ENCODE measurements at places on chromosomes 4 and X.

- DNase-seq = no peak
Observed at GRCh38 chr4:127618427-127618826, 14.3 kb upstream of the INTU start.

GRCh38 chr4:153560908-153561307 lies 94.7 kb downstream of the TMEM131L start:
- DNase-seq = no peak

- no peak for DNase-seq
Observed at GRCh38 chr4:60945641-60946040, 254.5 kb upstream of the ADGRL3 start.

GRCh38 chrX:105150557-105150956 lies 69.9 kb downstream of the TEX13A start:
- DNase-seq = no peak

GRCh38 chr4:40972722-40973121 lies 223.0 kb downstream of the NSUN7 start:
- no peak for DNase-seq

- DNase-seq = no peak
Observed at GRCh38 chr4:71713611-71714203, 70.2 kb downstream of the GC start.

- DNase-seq = no peak
Observed at GRCh38 chr4:173124209-173124865, 44.3 kb upstream of the GALNT7 start.

DNA sequence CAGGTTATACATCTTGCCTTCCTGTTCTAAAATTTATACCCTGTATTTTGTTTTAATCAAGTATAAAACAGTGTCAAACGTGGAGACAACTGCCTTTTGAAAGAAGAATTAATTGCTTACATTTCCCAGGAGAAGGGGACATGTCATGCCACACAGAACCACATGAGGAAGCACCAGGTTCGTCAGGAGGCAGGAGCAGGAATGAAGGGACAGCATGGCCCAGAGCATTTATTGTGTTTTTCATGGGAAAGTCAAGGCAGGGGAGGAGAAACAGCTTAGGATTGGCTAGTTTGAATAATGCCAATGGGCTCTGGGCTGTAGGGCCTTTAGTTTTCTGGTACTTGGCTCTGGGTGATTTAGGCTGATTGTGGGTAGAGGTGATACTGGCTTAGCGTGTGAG lies 203.7 kb downstream of the CFAP299 start:
- no peak for DNase-seq

DNA sequence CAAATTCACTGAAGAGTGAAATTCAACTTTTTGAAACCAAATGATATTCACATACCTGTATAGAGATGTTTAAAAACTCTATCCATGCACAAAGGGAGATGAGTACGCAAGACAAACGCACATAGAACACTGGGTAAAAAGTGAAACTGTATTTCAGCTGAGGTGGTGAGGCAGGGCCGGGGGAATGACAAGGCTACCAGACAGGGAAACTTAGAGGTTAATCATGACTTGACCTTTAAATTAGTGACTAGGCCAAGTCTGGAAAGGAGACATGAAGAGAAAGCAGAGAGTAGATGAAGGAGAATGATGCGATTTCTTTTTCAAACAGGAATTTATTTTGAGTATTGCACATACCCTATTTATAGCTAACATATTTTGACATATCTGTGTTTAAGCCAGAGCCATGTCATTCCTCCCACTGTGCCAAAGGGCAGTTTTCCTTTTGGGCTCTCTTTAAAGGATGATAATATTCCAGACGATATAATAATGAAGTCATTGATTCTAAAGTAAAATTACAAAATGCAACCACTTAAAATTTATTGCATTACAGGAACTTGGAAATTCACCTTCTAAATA lies 49.4 kb downstream of the ARHGEF6 start:
- peak; percentile 12 for DNase-seq

GRCh38 chr4:71866212-71866885 lies 82.5 kb upstream of the GC start:
- DNase-seq = no peak

DNA sequence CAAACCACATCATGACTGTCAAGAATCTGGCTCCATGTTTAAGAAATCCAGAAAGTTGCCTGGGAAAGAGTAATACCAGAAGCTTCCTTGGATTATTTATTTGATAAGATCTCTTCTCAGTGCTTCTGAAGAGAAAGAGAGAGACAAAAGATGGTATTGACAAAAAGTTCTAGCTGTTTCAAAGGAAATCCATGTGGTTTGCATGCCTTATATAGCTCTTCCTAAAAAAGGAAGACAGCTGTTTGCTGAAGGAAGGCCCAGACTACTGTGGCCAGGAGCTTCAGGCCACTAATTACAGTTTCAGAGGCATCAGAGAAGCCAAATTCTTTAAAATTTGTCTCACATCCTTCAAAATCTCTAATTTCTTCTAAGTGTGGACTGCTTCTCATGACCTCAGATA lies 565.2 kb upstream of the SLIT2 start:
- DNase-seq = no peak

- no peak for DNase-seq
Observed at GRCh38 chrX:134287346-134287745, 50.4 kb downstream of the CCDC160 start.

DNA sequence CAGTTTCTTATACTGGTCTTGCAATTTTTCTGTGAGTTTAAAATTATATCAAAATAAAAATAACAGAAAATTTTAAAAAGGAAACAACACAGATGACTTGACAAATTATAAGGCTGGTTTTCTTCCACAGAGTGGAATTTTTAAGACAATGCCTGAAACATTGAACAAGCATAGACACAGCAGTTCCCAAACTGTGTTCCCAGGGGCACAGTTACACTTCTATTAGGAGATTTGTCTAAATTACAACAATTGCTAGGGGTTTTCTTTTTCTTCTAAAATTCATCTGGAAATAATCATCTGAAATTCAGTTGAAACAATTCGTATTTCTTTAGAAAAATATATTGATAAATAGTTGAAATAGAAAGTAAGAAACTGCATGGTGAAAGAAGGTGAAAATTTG lies 26.2 kb downstream of the PDE5A start:
- no peak for DNase-seq

DNA sequence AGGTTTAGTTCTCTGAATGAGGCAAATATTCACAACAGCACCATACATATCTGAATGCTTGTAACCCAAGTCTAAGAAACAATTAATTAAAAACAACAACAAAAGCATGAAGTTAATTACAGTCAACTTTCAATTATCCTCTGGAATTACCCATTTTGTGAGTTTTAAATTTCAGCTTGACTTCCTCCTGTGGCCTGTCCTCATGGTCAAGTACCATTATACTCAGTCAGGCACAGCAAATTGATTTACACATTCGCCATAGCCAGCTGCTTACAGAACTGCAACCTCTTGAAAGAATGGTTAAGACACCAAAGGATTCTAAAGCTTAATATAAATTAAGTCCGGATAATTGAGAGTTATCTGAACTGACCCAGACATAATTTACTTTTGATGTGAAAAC lies 306.5 kb downstream of the CAMK2D start:
- no peak for DNase-seq

DNA sequence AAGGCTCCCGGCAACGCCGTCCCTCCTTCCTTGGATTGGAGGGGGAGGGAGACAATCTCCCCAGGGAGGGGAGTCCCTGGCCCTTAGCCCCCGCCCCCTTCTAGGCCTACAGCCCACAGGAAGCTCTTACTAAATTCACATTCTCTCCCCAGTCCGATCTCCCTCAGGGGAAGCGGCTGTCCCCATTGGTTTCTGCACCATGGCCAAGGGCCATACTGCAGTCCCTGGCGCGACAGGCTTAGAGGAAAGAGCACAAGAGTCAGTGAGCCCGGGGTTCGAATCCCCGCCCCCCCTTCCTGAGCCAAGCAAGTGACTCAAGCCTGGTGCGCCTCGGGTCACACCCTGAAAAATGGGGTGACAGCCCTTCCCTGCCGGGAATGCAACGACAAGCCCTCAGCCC lies 1.1 kb downstream of the ABLIM2 start:
- no peak for DNase-seq

DNA sequence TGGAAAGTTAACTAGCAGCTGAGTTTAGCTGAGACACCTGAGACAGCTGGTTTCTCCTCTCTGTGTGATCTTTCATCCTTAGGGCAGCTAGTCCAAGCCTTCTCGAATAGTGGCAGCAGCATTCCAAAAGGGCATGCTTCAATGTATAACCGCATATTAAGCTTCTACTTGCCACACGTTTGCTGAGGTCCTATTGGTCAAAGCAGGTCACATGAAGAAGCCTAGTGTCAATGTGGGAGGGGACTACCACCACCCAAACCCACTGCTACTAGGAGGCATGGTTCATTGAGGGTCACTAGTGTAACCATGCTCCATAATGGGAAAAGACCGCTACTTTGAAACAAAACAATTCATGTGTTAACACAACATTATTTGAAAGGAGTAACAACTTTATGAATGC lies 314.9 kb upstream of the SMIM31 start:
- no peak for DNase-seq

GRCh38 chr4:39626261-39626660 lies 12.4 kb downstream of the SMIM14 start:
- no peak for DNase-seq

DNA sequence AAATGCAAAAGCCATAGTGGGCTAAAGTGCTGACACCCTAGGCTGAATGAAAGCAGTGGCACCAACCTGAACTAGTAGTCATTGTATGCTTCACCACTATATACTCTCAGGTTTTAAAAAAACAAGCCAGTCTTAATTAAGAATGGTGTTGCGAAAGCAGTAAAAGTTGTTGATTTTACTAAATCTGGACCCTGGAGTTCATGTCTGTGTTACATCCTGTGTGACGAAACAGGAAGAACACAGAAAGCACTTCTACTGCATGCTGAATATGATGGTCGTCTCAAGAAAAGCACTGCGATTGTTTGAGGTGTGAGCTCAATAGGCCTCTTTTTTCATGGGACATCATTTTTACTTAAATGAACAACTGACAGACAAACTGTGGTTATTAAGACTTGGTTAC lies 24.2 kb upstream of the GDPD2 start:
- no peak for DNase-seq

DNA sequence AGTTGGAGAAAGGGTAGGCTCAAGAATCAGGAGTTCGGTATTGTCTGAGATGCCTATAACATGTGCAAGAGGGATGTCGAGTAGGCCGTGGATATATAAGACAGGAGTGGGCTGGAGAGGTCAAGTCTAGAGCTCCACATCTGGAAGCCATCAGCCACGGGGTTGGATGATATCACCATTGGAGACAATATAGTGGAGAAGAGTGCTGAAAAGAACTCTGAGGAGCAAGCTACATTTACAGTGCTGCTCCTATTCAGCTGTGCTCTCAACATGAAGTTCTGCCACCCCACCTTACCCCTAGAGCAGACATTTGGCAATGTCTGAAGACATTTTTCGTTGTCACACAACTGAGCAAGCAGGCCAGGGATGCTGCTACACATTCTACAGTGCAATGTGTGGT lies 20.9 kb upstream of the PLAC1 start:
- DNase-seq = no peak

- DNase-seq = no peak
Observed at GRCh38 chrX:69362856-69363255, 141.3 kb upstream of the NALF2 start.

DNA sequence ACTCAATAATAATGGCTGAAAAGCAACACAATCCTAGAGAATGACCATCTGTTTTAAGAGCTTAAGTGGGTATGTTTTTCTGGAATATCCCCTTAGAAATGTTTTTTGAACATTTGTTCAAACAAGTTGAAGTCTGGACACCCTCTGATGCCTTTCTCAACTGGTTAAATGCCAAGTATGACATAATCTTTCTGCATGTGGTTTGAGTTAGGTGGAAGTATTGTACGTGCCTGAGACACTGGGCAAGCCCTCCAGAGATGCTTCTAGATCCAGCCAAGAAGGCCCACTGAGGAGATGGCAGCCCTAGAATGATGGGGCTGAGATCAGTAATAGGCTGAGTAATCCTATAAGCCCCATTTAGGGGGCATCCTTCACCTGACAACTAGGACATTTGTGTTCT lies 493.1 kb downstream of the MAGEE1 start:
- no peak for DNase-seq

GRCh38 chr4:181677201-181677600 lies 566.0 kb upstream of the TENM3 start:
- no peak for DNase-seq

DNA sequence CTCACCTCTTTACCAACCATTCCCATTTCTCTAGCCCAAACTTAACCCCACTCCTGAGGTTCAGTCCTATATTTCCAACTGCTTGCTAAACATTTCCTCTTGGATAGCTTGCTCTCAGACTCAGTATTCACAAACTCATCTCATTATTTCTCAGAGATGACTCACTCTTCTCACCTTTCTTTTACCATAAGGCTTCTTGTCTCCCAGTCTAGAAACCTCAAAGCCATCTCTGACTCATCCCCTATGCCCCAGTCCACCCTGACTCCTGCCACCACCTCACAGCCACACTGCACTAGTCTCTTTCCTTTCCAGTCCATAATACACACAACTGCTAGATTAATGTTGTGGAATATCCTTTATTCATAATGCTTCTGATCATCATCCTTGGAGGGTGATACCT lies 4.8 kb downstream of the FRMPD3 start:
- DNase-seq = no peak

GRCh38 chr4:6513678-6514077 lies 41.3 kb upstream of the PPP2R2C start:
- no peak for DNase-seq

- no peak for DNase-seq
Observed at GRCh38 chr4:156241896-156242295, 288.2 kb upstream of the CTSO start.

- DNase-seq = no peak
Observed at GRCh38 chrX:13897566-13897965, 80.7 kb upstream of the GPM6B start.

- no peak for DNase-seq
Observed at GRCh38 chr4:67480810-67481209, 64.5 kb downstream of the CENPC start.

GRCh38 chrX:48927736-48928382 lies 9.0 kb upstream of the PIM2 start:
- no peak for DNase-seq

DNA sequence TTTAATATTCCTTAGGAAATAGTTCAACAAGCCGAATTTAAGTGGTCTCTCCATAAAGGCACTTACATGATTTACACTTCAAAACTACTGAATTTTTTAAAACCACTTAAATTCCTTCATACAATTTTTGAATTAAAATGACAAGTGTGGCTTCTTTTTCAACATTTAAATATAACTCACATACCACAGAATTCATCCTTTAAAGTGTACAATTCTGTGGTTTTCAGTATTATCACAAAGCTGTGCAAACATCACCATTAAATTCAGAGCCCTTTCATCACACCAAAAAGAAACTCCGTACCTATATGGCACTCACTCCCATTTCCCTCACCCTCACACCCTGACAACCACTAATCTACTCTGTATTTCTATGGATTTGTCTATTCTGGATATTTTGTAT lies 200.9 kb upstream of the MAB21L2 start:
- DNase-seq = no peak

DNA sequence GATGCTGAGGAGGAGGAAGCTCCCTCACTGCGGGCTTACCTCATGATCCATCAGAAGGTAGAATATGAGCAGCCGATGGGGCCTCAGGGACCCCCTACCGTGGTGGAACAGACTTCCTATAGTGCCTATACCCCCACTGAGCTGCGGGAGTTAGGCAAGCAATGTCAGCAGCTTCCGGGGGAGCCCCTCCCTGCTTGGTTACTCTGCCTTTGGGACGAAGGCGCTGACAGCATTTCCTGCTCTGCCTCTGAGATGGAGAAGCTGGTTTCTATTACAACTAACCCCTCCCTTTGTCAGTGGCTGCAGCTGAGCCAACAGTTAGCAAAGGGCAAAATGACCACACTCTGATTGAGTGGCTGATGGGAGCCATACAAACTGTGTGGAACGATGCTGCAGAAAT lies 430.7 kb downstream of the IDS start:
- no peak for DNase-seq
